Activated T-helper 2 cell treated with anti-CD3 and anti-CD28 coated beads, Interferon-gamma antibody, Interleukin-2, Interleukin-4, amounts not matched to agents 10 μg/mL and 5 μg/mL and 100 μg/mL, durations not matched to agents 14 hours and 24 hours and 36 hours (primary cell): ENCODE measurements at places on chromosomes 6 and 20. TPM values are rescaled to one million over a fixed set of nuclear protein-coding genes. Genes with fewer than 3 reads are reported as not detected.

The GATA5 gene
- not detected in 2 replicates for total RNA-seq

- H3K27me3 ChIP-seq = peaks cover 13% of the 10 kb centered on the region
- no peaks in the 10 kb centered on the region for H3K36me3 ChIP-seq
- H3K4me1 ChIP-seq = no peaks in the 10 kb centered on the region
- H3K4me3 ChIP-seq = no peak overlapping the region
- no peak for DNase-seq
These were observed 6.6 kb downstream of the GMPR start for GRCh38 chr6:16244869-16245451.

DNA sequence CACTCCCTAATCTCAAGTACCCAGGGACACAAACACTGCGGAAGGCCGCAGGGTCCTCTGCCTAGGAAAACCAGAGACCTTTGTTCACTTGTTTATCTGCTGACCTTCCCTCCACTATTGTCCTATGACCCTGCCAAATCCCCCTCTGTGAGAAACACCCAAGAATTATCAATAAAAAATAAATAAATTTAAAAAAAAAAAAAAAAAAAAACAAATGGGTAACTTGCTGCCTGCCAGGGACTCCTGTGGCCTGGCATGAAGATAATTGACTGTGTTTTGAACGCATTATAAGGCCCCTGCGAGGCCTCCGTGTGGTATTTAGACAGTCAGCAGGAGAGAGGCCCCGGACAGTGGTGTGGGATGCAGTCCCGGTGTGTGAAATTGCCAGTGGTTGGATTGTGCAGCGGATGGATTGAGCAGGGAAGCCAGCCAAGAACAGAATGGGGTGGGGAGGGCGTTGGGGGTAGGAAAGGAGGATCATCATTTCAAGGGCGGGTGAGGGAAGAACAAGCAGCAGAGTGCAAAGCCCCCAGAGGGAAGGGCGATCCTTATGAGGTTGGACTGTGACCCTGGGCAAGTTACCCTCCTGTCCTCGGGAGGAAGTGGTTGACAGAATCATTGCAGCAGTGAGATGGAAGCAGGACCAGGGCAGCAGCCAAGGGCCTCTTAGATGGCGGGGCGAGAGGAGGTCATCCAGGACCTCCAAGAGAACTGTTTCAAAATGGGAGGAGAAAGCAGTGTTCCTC, 43.3 kb downstream of the PPARD start:
- no peak overlapping the region for H3K4me3 ChIP-seq
- no peak overlapping the region for H3K27ac ChIP-seq
- DNase-seq = no peak

DNA sequence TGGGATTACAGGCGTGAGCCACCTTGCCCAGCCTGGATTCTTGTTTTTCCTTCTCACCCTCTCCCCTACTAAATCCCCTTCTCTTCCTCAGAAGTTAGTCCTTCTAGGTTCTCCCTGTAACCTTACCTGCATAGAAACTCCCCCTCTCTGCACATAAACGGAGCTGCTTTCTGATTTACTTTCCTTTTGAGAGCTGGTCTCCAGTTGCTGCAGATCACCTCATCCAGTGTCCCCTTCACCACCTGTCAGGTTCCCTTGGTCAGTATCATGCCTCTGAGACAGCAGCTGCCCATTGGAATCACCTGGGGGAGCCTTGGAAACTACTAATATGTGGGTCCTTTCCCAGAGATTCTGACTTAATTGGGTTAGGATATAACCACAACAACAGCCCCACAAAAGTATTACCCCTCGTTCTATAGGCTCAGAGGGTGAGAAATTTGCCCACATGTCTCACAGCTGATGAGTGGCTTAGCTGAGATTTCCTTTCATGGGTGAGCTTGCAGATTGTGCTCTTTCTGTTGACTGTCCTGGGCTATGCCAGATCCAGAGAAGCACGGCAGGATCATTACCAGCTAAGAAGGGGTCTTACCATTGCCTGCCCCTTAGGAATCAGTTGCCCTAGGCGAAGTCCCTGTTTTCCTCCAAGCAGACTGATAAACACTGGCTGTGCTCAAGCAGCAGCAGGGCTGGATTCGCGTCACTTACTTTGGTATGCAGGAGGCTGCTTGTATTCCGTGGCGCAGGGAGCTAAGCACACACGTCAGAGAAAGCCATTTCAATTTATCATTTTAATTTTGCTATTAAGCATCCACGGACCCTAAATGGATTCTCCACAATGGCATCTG, 51.3 kb downstream of the AKAP12 start:
- peaks cover 7% of the 10 kb centered on the region for H3K36me3 ChIP-seq
- DNase-seq = no peak
- H3K4me3 ChIP-seq = no peak overlapping the region
- H3K27ac ChIP-seq = no peak overlapping the region
- H3K4me1 ChIP-seq = peaks cover 45% of the 10 kb centered on the region
